ENCODE measurements at places on chromosomes 11 and 22. TPM values are rescaled to one million over a fixed set of nuclear protein-coding genes. Genes with fewer than 3 reads are reported as not detected.

SEC14L6 gene
- 0.12 TPM for total RNA-seq

NAV2 gene
- 11.5 TPM for total RNA-seq

ROBO3 gene
- total RNA-seq = 2.7 TPM

OR52W1 gene
- total RNA-seq = not detected

OVOL1 gene
- total RNA-seq = not detected

MIOX gene
- total RNA-seq = not detected
